ENCODE measurements at places on chromosomes 1 and 21.

DNA sequence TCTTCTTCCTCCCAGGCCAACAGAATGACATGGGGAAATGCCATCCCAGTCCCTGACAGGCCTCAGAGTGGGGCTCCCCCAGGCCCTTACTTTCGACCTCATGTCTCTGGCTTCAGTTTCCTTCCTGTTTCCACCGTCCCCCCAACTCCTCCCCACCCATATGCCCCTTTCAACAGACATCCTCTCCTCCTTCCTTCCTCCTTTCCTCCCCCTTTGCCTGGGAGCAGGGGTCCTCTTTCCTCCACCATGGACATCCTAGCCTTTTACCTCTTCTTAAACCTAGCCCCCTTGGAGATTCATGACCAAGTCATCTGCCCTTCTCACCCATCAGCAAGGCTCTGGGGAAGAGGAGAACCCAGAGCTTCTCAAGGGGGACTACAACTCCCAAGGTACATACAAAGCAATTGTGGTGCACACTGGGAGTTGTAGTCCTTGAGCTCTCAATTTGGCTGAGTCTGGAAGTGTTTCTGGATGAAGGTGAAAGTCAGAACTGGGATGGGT is 4.0 kb downstream of the ZBTB7B start:
- DNase-seq, result peak; percentile 18

DNA sequence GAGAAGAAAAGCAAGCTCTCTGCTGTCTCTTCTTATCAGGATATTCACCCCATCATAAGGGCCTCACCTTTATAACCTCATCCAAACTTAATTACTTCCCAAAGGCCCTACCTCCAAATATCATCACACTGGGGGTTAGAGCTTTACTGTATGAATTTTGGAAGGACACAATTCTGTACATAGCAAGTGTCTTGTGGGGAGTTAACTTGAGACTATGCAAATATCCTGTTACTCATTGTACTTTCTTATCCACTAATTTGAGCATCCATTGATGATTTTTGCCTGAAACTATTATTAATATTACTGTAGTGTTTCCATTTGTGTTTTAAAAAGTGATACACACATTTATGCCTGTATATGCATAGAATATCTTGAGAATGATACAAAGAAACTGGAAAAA is 129.1 kb upstream of the IVNS1ABP start:
- DNase-seq, result no peak

DNA sequence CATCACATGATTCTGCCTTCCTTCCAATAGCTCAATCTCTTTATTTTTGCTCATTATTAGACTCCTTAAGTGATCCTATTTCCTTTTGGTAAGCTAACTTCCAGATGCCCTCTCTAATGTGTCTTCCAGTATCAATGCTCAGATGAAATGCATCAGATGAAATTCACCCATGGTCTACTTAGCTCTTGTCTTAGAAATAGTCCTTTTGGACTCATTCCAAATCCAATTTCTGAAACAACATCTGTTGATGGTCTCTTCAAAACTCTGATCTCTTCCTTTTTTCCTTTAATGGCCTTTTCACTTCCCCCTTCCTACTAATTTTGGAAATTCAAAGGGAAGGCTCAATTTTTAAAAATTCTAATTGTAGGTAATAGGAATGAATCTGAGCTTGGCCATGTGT is 81.1 kb upstream of the GREM2 start:
- no peak for DNase-seq

GRCh38 chr1:83500987-83501591 is 497.8 kb downstream of the TTLL7 start:
- no peak for DNase-seq

GRCh38 chr1:44334968-44335367 is 20.1 kb downstream of the ERI3 start:
- no peak for DNase-seq
